Dermis microvascular lymphatic vessel endothelial cell (primary cell): ENCODE measurements at places on chromosomes 3 and 15. TPM values are rescaled to one million over a fixed set of nuclear protein-coding genes. Genes with fewer than 3 reads are reported as not detected.

Gene MCF2L2
- 0.25 and 0.26 TPM in 2 replicates for total RNA-seq

Gene GNAT1
- total RNA-seq = under 0.01 TPM in 1 of 2 replicates, not detected in the other

Gene CCK
- not detected in 2 replicates for total RNA-seq

- DNase-seq = peak; percentile 83
These were observed 17.7 kb downstream of the EEFSEC start for GRCh38 chr3:128170866-128171516.

DNA sequence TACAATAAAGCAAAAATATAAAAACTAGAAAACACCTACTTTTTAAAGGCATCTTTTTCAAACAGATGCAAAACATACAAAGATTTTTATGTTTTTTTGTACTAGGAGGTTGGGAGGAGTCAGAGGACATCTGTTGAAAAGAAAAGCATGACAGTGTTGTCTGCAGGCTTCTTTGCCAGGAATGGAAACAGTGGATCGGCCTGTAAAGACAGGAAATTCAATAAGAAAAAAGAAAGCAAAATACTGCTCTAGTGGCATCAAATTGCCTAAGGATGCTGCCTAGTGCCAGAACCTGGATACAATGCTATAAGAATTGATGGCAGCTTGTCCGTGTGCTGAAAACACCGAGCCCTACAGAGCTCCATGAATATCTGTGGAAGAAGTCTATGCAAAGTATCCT, 69.9 kb downstream of the TBC1D5 start:
- DNase-seq = no peak

- DNase-seq = no peak
These were observed 25.0 kb downstream of the ADAM10 start for GRCh38 chr15:58724466-58724865.

- no peak for DNase-seq
These were observed 755.3 kb upstream of the ARPP21 start for GRCh38 chr3:34884007-34884406.
